ENCODE measurements at places on chromosomes 2 and 18.

DNA sequence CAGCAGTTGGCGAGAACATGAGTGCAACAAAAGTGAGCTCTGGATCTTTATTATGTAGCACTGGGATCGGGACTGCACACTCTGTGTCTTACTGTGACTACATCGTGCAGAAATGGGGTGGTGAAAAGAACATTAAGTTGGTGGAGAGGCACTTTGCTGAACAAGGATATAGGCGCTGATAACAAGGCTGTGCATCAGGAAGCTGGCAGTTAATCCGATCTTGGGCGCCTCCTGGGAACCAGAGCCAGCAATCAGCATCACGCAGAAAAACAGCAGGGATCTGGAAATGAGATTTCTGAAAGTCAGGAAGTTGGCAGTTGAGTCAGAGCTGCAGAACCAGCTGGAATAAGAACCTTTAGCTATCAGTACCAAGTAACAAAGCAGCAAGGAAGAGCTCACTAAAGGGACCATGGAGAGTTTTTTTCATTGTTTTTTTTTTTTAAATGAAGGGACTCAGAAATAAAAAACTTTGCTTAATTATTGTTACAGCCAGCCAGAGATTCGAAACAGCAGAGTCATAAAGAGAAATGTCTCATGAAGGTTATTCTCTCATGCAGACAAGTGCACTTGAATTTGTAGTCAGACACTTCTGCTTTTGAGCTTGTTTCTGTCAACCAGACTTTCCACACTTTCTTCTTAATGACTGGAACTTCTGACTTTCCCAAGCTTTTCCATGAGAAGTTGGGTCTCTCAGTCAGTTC, 22.8 kb upstream of the MYO3B start:
- DNase-seq: no peak

DNA sequence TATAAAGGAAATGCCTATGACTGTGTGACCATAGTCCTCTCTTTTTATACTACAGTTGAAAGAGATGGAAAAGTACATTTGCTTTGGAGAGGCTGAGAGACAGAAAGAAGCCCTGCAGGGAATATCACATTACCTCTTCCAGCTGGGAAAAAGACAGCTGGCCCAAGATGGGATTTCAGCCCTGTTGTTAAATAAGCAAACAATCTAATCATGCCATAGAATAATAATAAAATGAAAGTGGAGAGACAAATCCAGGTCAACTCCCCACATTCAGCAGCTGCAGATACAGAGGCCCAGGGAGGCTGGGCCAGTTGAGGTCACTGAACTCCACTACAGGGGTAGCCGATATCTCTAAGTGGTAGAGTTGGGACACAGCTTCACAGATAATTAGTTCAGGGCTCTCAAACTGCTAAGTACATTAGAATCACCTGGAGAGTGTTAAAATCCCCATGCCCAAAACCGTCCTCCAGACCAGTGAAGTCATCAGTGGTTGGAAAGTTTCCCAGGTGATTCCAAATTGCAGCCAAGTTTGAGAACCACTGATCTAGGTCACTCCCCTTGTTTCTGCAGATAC, 81.9 kb downstream of the MOGAT1 start:
- no peak for DNase-seq

DNA sequence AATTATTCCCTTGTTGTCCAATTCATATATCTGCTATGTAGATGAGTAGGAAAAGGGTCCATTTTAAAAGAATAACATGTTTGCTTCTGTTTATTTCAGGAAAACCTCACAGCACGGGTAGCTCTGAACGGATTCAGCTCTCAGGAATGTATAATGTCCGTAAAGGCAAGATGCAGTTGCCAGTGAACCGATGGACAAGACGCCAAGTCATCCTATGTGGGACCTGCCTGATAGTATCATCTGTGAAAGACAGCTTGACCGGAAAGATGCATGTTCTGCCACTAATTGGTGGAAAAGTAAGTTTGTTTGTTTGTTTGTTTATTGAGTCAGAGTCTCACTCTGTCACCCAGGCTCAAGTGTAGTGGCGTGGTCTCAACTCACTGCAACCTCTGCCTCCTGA, 114.6 kb downstream of the PHLPP1 start:
- no peak for DNase-seq

- DNase-seq: no peak
Measured at GRCh38 chr2:168471163-168471475, 15.0 kb downstream of the CERS6 start.

DNA sequence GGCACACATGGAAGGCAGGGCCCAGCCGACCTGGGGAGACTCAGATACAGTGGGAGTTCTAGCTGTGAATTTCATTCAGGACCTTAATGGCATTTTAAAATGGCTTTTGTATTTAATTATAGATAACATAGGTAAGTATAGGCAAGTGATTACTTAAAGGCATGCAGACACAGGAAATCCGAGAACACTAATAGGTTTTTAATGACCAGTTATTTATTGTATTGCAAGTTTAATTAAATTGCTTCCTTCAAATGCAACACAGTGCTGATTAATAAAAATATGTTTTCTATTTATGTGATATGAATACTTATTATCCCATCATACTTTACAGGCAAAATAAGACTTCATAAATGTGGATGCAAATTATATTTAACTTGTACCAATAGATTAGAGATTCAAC, 19.7 kb upstream of the SH3RF3 start:
- DNase-seq: no peak

DNA sequence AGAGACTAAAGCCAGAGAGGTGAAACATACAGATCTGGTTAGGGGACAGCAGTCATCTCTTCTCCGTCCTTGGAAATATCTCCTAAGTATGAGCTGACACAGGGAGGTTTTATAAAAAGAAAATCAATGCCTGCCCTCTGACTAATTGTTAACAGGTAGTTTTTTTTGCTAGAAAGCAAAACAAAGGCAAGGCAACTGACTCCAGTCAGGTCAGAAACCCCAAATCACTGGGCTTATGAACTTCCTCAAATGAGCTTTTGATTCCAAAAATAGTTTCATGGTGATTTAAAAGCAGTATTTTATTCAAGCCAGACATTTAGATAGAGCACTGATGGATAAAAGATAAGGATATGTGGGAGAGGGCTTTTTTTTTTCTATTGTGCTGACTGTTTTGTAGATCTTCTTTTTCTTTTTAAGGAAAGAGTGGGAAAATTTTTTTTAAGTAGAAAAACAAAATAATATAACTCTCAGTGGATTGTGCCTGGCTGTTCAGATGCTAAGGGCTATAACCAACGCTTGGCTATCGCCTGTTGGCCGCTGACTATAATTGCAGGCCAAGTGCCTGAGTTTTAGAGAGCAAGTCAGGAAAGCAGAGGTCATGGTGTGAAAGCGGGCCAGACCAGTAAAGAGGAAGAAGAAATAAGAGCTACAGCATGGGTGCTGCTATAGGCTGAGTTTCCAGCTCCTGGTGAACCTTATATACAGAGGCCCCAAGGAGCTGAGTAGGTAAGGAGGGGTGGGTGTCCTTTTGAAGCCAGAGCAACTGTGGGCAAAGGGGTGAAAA, 44.9 kb downstream of the MRPL35 start:
- no peak for DNase-seq

- peak; percentile 79 for DNase-seq
Measured at GRCh38 chr18:77067291-77068061, 65.1 kb downstream of the MBP start.

DNA sequence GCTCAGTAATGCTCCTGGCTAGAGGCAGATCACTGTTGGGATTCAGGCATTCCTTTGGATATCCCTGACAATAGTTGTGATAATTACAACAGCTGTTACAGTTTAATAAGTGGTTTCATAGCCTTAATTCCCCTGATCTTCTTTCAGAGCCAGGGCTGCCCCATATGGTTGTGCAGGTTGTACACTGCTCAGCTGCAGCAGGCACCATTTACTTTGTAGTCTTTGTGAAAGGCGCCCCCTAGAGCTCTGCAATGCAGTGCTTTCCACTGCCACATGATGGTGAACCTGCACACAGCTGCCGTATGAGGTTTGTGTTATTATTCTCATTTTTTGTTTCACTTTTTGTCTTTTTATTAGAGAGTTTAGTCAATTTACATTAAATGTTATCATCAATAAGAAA, 239.1 kb downstream of the KCNS3 start:
- DNase-seq: no peak

GRCh38 chr18:9910661-9911060, 3.2 kb upstream of the VAPA start:
- DNase-seq: no peak

DNA sequence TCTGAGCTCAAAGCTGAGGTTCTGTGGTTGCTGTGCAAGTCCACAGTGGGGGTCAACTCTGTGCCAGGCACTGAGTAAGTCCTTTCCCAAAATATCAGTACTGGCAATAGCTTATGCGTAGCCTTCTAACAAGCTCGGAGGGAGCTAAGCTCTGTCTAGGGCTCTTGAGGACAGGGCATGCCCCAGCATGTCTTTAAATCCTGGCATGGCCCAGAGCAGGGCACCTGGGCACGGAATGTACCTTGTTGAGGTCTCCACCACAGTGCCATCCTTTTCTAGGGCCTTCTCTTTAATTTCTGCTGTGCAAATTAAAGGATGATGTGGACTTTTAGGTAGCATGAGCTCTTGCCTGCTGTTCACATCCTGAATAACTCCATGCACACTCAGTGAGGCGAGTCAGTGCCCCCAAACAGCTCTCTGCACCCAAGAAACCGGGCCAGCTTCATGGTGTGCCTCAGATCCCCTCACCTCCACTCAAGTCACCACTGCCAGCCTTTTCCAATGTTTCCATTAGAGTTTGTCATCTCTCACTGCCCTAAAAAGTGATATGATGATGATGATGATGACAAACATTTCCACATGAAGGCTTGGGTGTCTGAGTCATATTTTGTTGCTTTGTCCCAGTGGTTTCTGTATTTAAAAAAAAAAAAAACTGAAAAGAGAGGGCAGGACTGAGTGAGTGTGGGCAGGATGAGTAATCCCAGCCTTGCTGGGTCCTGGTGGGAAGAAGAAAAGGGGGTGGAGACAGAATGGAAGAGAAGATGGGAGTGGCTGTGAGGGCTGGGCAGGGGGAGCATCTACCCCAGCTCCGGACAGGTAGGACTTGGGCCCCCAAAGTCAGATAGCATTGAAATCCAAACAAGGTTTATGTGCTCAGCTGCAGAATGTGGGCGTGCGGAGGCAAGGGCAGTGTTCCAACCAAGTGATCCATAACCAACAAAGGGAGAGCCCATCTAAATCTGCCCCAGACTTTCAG, 78.9 kb downstream of the ZBTB7C start:
- no peak for DNase-seq

DNA sequence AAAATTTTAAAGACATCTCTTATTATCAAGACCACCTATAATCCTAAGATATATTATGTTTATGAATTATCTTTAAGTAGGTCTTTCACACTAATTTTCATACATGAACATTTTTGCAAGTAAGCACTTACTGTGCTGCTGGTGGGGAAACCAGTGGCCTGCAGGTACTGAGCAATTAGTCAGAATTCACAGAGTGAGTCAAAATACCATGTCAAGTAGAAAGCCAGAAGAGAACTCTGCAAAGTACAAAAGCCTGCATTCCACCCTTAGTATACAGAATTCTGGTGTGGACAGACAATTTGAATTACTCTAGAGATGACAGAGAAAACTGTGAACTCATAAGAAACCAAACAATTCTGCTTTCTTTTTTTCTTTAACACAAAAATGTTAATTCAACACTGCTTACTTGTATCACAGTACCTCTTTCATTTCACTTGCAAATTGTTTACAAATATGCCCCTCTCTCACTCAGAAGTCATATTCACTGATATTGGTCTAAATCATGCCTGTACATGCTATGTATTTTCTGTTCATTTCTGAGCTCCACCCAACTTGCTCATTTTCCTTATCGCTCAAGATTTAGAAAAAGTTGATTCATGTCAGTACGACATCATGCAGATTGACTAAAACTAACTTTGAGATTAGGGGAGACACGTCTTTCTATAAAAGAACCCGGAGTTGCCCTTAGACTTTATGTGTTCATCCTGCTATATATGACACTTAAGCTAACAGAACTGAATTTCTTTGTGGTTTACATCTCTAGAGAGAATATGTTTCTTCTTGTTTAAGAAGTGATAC, 182.9 kb downstream of the IKZF2 start:
- DNase-seq: no peak

- peak; percentile 58 for DNase-seq
Measured at GRCh38 chr2:60676706-60677330, 79.2 kb upstream of the PAPOLG start.

DNA sequence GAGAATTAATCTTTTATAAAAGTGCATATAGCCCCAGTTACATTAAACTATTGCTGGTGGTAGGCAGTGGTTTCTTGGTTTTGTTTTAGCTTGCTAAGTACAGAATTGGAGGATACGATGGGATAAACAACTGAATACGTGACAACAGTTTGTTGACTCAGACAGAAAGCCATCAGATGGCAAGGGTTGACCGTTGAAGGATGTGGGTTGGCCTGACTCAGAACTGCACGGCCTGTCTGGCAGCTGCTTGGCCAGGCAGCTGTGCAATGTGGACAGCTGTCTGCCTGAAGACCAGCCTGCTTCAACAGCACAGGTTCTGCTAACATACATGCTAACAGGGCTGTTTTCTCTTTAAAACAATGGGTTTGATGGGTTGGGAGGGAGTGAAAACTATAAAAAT, 46.6 kb downstream of the PRKRA start:
- no peak for DNase-seq

DNA sequence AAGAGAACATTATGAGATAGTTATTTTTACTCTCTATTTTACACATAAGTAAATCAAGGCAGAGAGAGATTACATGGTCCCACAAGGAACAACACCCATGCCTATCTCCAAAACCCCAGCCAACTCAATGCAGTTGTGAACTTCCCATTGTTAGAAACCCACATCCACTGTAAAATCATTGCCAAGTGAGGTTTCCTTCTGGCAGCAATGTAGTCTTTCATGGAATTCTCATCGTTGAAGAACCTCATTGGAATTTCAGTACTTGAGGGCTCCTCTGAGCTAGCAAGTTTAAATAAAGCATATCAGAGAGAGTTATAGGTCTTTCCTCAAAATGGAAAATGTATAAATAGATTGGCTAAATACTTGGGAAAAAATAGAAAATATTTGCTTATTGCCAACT, 105.2 kb downstream of the RAD51AP2 start:
- DNase-seq: no peak

DNA sequence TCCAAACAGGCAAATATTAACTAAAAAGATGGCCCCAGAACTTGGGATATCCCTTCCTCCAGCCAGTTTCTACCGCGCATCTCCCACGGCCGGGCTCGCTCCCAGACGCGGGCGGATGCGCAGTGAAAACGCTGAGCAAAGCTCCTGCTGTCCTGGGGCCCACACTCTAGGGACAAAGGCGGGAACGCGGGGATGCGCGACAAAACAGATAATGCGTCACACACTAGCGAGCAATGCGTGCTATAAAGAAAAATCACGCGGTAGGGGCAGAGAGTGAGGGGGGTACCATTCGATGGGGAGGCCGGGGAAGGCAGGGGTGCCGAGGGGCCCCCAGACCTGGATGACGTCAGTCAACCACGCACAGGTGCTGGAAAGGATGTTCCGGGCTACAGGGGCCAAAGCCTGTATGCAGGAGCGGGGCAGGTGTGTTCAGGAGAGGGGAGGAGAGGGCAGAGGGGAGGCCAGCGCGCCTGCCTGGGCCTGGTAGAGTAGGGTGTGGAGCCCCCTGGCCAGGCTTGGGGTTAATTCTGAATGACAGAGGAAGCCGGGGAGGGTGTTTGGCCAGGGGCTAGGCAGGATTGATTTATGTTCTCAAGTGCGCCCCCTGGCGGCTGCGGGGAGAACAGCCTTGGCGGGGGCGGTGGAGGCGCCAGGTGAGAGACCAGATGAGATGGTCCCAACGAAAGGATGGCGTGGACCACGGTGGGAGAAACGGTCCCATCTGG, 14.9 kb upstream of the ITM2C start:
- no peak for DNase-seq
